Activated CD8-positive, alpha-beta memory T cell treated with anti-CD3 and anti-CD28 coated beads, Interleukin-2, amount 10 ng/mL, durations not matched to agents 7 days and 5 days (primary cell): ENCODE measurements at places on chromosomes 5 and 9.

- no peak for DNase-seq
Observed at GRCh38 chr5:39159811-39160490, 59.4 kb downstream of the FYB1 start.

- DNase-seq, result no peak
Observed at GRCh38 chr5:170053896-170054295, 51.8 kb upstream of the FOXI1 start.

- DNase-seq, result no peak
Observed at GRCh38 chr9:71760901-71761300, 7.4 kb downstream of the CEMIP2 start.

- DNase-seq, result no peak
Observed at GRCh38 chr5:60797482-60798153, 46.5 kb downstream of the ELOVL7 start.

DNA sequence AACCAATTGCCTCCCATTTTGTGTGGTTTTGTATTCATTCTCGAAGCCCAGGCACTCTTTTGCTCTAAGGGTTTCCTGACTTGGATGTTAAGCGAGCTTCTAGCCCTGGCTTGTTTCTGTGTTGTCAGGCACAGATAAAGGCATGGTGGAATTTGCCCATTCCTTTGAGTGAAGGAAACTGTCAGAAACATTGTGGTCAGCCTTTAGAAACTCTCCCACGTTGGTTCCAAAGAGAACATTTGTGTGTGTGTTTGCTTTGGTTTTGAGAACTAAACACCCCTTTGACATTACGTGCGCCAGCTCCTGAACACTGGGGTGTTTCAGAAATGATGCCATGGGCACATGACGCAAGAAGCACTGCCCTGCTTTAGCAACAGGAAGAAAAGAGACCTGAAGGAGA lies 320.9 kb downstream of the NTRK2 start:
- DNase-seq, result no peak
